ENCODE measurements at places on chromosomes 7 and 10. TPM values are rescaled to one million over a fixed set of nuclear protein-coding genes. Genes with fewer than 3 reads are reported as not detected.

ESYT2 gene
- total RNA-seq = 61.3 TPM

NEBL gene
- total RNA-seq = 0.71 TPM

MEIG1 gene
- not detected for total RNA-seq

HABP2 gene
- total RNA-seq = not detected

AHR gene
- total RNA-seq = 73.2 TPM
